ENCODE measurements at places on chromosomes 7 and 10.

GRCh38 chr10:27147701-27148100 is 6.5 kb downstream of the YME1L1 start:
- no peak for DNase-seq

- DNase-seq = no peak
These were observed 202.3 kb downstream of the HERPUD2 start for GRCh38 chr7:35492451-35493175.

DNA sequence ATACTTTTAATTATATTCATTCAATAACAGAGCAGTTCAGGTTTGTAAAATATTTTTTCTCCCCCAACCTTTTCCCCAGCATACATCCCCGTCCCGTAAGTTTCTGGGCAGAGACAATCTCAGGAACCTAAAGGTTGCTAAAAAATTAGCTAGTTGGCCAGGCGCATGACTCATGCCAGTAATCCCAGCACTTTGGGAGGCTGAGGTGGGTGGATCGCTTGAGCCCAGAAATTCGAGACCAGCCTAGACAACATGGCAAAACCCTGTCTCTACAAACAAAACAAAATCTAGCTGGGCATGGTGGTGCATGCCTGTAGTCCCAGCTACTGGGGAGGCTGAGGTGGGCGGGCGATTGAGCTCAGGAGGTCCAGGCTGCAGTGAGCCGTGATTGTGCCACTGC is 40.2 kb downstream of the TCF7L2 start:
- DNase-seq = no peak

DNA sequence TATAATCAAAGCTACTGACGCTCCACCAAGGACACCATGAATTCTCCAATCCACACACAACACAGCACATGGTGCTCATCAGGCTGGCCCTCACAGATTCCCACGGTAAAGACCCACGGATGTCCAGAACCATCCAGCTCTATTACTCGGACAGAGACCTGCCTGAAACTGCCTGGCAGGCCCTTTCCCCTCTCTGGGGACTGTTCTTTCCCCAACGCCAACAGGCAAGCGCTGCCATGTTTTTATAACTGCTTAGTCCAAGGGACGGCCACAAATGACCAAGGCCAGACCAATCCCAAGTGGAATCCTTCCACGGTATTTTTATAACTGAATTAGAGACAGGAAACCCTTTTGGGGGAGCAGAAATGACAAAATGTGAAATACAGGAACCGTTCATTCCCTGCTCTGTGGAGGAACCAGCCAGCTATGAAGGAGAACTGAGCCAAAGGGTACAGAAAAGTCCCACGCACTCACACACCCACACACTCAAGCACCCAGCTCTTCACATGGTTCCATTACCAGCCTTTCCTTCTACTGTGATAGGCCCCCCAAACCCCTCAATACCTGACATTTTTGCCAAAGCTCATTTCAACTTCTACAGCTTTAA is 4.1 kb downstream of the PIP4K2A start:
- DNase-seq = no peak

- DNase-seq = no peak
These were observed 375.8 kb downstream of the HGF start for GRCh38 chr7:81394029-81394428.

- DNase-seq = no peak
These were observed 81.0 kb downstream of the PPP1R3C start for GRCh38 chr10:91551856-91552255.

GRCh38 chr7:114309729-114310128 is 104.9 kb upstream of the FOXP2 start:
- DNase-seq = no peak
